ENCODE measurements at places on chromosomes 1 and 21.
A peak's percentile ranks its signal among the peaks of the same experiment; 100 is the strongest.

- H3K4me1 ChIP-seq = peaks cover 10% of the 10 kb centered on the region
- no peak overlapping the region for H3K27ac ChIP-seq
- H3K4me3 ChIP-seq = no peak overlapping the region
- peaks cover 17% of the 10 kb centered on the region for H3K27me3 ChIP-seq
- no peak for DNase-seq
- H3K36me3 ChIP-seq = no peaks in the 10 kb centered on the region
Measured at GRCh38 chr1:210248341-210248740, 15.7 kb downstream of the SERTAD4 start.

DNA sequence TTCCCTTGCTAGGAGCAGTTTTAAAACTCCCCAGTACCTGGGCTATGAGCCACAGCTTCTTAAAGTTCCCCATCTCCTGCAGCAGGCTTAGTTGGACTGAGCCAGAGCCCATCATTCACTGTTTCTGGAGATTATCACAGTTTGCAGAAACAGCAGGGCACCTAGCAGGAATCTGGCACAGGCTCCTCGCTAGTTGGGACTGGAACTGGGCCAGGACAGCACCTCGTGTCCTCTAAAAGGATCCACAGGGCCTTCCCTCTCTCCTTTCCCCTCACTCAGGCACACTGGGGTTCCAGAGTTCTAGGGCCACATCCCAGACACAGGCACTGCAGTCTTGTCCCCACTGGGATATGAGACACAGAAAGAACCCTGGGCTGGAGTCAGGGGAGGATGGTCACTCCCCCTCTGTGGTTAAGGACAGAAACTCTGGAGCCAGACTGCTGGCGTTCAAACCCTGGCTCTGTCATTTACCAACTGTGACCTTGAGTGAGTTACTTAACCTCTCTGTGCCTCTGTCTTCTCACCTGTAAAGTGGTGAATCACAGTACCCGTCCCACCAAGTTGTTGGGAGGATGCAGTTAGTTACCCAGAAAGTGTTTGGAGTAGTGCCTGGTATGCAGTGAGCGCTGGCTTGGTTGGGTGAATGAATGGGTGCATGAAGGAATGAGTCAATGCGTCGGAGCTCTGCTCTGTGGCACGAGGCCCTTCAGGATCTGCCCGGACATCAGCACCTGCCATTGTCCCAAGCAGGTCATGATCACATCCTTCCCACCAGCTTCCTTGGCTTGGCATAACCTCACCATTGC, 18.8 kb upstream of the ECE1 start:
- DNase-seq = no peak
- no peaks in the 10 kb centered on the region for H3K36me3 ChIP-seq
- H3K27ac ChIP-seq = no peak overlapping the region
- no peak overlapping the region for H3K4me3 ChIP-seq
- no peaks in the 10 kb centered on the region for H3K27me3 ChIP-seq
- H3K4me1 ChIP-seq = peaks cover 57% of the 10 kb centered on the region

DNA sequence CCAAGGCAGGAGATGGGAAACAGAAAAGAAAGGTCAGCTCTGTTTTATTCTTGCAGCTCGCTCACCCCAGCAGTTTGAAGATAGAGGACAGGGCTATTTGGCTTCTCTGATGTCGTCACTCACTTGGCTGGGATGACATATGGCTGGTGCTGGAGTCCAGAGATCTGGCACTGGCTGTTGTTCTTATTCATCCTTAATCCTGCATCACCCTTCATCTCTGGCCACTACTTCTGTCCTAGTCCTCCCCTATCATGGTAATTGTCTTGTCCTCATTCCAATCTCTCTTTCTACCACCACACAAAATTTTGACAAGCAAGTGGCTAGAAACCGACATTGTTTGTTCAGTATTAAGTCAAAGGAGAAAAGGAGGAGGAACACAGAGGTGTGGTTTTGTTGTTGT, 103.8 kb upstream of the PDE4B start:
- H3K4me3 ChIP-seq = no peak overlapping the region
- H3K36me3 ChIP-seq = no peaks in the 10 kb centered on the region
- DNase-seq = no peak
- peaks cover 4% of the 10 kb centered on the region for H3K27me3 ChIP-seq
- no peak overlapping the region for H3K27ac ChIP-seq

GRCh38 chr1:228217551-228218344, 9.9 kb downstream of the OBSCN start:
- peaks cover 8% of the 10 kb centered on the region for H3K36me3 ChIP-seq
- H3K27ac ChIP-seq = peak overlapping the region; percentile 23
- peak overlapping the region; percentile 53 for H3K4me3 ChIP-seq
- H3K4me1 ChIP-seq = peaks cover 4% of the 10 kb centered on the region
- peak; percentile 52 for DNase-seq

DNA sequence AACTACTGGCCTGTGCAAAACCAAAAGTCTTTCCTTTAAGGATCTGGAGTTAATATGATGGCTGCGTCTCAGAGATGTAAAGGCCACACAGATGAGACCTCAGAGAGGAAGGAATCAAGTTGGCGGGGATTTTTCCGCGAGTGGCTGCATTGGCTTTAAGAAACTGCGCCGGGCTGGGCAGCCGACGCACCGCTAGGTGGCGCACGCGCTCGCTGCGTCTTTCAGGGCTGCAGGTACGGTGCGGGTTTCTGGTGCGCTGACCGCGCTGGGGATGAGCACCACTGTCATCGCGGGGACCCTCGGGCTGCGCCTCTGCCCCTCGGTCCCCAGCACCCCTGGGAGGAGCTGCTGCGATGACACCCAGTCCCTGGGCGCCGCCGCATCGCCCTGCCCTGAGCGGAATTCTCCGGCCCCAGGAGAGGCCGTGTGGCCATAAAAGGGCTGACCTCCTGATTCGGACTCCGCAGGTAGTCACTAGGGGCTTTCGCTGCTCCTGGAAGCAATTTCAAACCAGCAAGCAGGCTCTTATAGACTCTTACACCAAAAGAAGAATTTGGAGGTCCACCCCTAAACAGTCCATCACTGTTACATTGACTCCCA, 241.0 kb downstream of the KCNJ6 start:
- H3K4me3 ChIP-seq = no peak overlapping the region
- no peaks in the 10 kb centered on the region for H3K4me1 ChIP-seq
- no peaks in the 10 kb centered on the region for H3K36me3 ChIP-seq
- no peak overlapping the region for H3K27ac ChIP-seq
- H3K27me3 ChIP-seq = peaks cover 49% of the 10 kb centered on the region
- peak; percentile 78 for DNase-seq

DNA sequence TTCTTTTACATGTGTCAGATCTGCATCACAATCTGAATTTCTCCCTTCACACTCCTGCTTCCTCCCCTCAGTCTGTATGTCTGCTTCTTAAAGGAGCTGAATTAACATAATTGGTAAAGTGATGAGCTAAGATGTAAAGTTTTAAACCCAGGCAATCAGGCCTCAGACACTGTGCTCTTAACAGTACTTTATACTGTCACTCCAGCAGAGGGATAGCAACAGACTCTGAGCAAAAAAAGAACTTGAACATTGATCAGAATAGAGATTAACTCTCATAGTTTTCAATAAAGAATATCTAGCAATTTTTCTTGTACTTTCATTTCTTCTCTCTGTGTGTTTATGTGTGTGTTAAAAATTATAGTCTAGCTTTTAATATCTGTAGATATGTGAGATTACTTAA, 110.3 kb downstream of the DUSP10 start:
- H3K4me3 ChIP-seq = no peak overlapping the region
- DNase-seq = no peak
- H3K4me1 ChIP-seq = no peaks in the 10 kb centered on the region
- no peaks in the 10 kb centered on the region for H3K27me3 ChIP-seq
- H3K36me3 ChIP-seq = no peaks in the 10 kb centered on the region
- H3K27ac ChIP-seq = no peak overlapping the region

DNA sequence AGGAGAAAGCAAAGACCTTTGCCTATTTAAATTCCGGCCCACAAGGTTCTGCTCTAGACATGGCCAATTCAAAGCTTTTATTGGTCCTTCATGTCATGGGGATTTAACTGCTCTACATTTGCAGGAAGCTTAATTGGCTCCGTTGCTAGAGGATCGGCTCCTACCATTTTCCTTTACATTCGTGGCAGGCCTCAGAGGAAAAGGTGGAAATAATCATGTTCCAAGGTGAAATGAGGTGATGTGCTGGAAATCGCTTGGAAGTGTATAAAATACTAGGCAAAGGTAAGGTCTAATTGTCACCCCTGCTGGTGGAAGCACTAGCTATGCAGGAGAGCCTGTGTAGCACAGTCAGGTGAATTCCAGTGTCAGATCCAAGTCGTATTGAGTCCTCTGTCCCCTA, 55.5 kb downstream of the ATP1A1 start:
- peaks cover 9% of the 10 kb centered on the region for H3K27me3 ChIP-seq
- no peaks in the 10 kb centered on the region for H3K36me3 ChIP-seq
- H3K27ac ChIP-seq = no peak overlapping the region
- H3K4me3 ChIP-seq = no peak overlapping the region
- DNase-seq = no peak

DNA sequence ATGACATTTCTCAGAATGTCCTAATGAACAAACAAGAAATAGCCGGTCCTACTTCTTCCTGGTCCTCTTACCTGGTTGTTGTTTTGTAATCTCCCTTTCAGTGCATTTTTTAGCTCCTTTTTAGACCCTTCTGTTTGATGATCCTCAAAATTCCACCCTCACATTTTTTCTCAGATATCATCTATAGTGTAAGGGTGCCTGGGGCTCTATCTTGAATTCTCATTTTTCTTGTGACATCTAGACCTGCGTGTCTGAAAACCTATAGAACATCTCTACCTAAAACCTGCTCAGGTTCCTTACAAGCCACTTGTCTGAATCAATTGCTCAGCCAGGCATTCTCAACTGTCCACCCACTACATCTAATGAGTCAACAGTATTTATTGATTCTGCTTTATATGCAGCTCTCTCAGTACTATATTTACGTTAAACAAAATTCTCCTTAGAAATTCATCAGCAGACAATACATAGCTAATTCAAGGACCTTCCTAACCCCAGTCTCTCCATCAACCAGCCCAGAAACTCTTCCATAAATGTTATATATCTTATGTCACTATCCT, 36.5 kb upstream of the USH2A start:
- no peaks in the 10 kb centered on the region for H3K36me3 ChIP-seq
- H3K4me3 ChIP-seq = no peak overlapping the region
- H3K27me3 ChIP-seq = no peaks in the 10 kb centered on the region

DNA sequence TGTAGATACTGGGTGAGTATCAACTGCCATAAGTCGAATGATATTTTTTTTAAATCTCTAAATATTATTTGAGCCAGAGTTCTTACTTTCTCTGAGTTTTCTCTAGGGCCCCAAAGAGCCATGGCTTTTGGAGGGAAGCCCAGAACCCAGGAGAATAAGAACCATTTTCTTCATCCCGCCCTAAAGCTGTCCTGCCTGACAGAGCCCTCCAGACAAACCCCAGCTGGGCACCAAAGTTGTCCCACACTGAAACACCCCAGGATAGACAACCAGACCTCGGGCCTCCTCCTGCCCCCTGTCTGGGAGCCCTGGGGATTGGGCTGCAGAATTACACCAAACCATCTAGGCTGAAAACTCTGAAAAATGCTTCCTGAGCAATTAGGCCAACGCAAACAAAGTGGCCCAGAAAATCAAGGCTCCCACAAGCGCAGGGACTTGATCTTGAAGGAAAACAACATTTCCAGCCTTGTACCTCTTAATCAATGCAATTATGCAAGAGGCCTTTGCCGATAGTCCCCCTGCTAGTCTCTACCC, 113.1 kb downstream of the RRAGC start:
- H3K4me3 ChIP-seq = no peak overlapping the region
- no peak overlapping the region for H3K27ac ChIP-seq
- H3K27me3 ChIP-seq = peaks cover 25% of the 10 kb centered on the region
- DNase-seq = no peak
- H3K4me1 ChIP-seq = peaks cover 7% of the 10 kb centered on the region
- no peaks in the 10 kb centered on the region for H3K36me3 ChIP-seq

- no peak overlapping the region for H3K27ac ChIP-seq
- no peak overlapping the region for H3K4me3 ChIP-seq
- DNase-seq = no peak
Measured at GRCh38 chr1:167987174-167987573, 50.3 kb upstream of the MPC2 start.

DNA sequence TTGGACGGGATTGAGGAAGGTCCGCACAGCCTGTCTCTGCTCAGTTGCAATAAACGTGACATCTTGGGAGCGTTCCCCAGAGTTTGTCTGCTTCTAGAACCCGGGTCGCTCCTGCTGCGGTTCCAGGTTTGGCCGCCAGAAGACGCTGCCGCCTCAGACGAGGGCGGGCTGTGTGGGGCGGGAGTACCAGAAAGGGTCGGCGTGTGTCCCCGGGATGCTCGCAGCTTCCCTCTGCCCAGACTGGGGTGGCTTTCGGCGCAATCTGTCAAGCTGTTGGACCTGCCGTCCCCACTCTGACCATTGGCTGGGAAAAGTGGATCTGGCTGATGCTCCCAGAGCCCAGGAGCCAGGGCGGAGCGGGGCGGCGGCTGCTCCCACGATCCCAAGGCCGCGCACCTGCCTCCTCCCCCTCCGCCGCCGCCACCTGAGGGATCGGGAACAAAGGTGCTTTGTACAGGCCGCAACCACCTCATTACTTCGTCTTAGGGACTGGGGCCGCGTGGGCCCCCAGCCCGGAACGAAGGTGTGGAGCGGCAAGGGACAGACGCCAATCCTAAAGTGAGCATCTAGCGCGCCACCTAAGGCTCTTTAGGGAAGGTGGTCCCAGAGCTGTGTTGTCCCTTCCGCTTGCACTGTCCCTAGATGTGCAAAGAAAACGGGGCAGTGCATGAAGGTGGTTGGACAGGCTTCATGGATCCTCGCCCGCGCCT, 683 bp upstream of the EFNA4 start:
- H3K27ac ChIP-seq = peak overlapping the region; percentile 78
- H3K4me1 ChIP-seq = peaks cover 16% of the 10 kb centered on the region
- peak overlapping the region; percentile 95 for H3K4me3 ChIP-seq
- H3K36me3 ChIP-seq = no peaks in the 10 kb centered on the region
- no peak for DNase-seq
- peaks cover 3% of the 10 kb centered on the region for H3K27me3 ChIP-seq

- H3K27ac ChIP-seq = no peak overlapping the region
- H3K4me1 ChIP-seq = no peaks in the 10 kb centered on the region
- no peaks in the 10 kb centered on the region for H3K27me3 ChIP-seq
- H3K4me3 ChIP-seq = no peak overlapping the region
Measured at GRCh38 chr1:162740755-162741154, 49.7 kb upstream of the HSD17B7 start.

- H3K27me3 ChIP-seq = no peaks in the 10 kb centered on the region
- H3K4me3 ChIP-seq = no peak overlapping the region
- no peaks in the 10 kb centered on the region for H3K4me1 ChIP-seq
- H3K27ac ChIP-seq = no peak overlapping the region
- no peak for DNase-seq
Measured at GRCh38 chr1:117740496-117740895, 134.6 kb downstream of the TENT5C start.

DNA sequence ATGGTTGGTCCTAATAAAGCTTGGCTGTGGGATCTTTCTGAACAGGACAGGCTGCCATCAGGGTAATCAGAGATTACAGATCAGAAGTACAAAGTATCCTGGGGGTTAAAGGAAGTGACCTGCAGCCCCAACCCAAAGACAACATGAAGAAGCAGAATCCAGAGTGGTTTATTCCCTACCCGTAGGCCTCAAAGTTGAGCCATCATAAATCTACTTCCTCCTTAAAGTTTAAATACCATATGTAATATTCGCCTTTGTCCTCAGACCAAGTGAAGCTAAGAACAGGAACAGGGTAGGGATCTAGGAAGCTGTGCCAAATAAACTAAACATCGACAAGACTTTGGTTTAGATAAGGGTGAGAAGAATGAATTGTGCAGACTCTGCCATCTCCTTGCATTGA, 15.9 kb upstream of the DHX9 start:
- no peaks in the 10 kb centered on the region for H3K36me3 ChIP-seq
- no peak overlapping the region for H3K27ac ChIP-seq
- DNase-seq = no peak
